ENCODE measurements at places on chromosomes 3 and 15. TPM values are rescaled to one million over a fixed set of nuclear protein-coding genes. Genes with fewer than 3 reads are reported as not detected.

Gene MAGEL2
- 0.26 TPM for polyA plus RNA-seq

Gene RFTN1
- polyA plus RNA-seq = 44.4 TPM

Gene CXCR6
- 0.22 TPM for polyA plus RNA-seq

Gene ZNF385D
- 3.9 TPM for polyA plus RNA-seq

Gene RPL39L
- 9.2 TPM for polyA plus RNA-seq

Gene CAV3
- polyA plus RNA-seq = 1.0 TPM

Gene FBXL2
- polyA plus RNA-seq = 2.1 TPM

Gene SLC2A2
- polyA plus RNA-seq = not detected

Gene SEMA7A
- 0.75 TPM for polyA plus RNA-seq

Data from adipose tissue (tissue), 3 donors.